Right cardiac atrium (tissue), 5 donors: ENCODE measurements at places on chromosomes 1 and 21. TPM values are rescaled to one million over a fixed set of nuclear protein-coding genes. Genes with fewer than 3 reads are reported as not detected.

ADAM30 gene
- not detected for total RNA-seq

CERS2 gene
- 110 TPM for total RNA-seq

TSPAN1 gene
- total RNA-seq, result 1.3 TPM

CD247 gene
- 1.5 TPM for total RNA-seq

GNL2 gene
- 22.2 TPM for total RNA-seq

MAP10 gene
- 4.3 TPM for total RNA-seq

TNFRSF8 gene
- total RNA-seq, result 4.3 TPM

DMRTA2 gene
- total RNA-seq, result not detected

CATSPERE gene
- 0.63 TPM for total RNA-seq

TSPEAR gene
- total RNA-seq, result 1.4 TPM

TPTE gene
- total RNA-seq, result not detected

DNA sequence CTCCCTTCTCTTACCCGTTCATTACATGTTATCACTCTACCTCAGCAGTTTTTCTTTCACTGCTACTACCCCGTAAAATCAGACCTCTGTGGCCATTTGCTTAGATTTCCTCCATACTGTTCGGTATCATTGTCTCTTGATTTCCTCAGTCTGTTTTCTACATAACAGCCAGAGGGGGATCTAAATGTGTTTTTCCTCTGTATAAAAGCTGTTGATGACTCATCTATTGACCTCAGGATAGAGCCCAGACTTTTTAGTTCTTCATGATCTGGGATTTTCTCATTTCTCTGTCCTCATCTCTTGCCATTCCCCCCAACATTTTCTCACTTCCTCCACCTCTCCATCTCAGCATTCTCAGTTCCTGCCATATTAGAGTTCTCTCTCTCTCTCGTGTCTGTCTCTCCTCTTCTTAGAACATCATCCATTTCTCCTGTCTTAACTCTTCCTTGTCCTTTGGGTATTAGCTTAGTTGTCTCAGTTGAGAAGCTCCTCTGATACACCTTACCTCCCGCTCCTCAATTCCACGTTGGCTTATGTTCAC is 10.5 kb downstream of the OTUD3 start:
- no peak for DNase-seq

DNA sequence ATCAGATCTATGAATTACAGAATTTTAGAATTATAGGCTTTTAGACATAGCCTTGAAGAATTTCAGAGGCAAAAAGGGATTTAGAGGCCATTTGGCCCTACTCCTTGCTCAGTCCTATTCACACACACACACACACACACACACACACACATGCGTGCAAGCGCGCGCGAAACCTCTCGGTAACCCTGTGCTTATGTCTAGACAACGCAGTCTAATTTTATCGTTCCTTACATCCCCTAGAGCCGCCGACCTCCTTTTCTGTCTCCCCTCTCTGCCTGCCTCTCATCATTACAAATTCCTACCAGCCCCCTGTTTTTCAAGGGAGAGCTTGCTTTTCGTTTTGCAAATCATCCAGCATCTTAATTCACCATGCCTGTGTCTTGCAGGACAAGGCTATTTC is 252.1 kb downstream of the FOXD2 start:
- DNase-seq, result no peak

- DNase-seq, result no peak
Measured at GRCh38 chr1:61993331-61993961, 201.2 kb upstream of the L1TD1 start.

DNA sequence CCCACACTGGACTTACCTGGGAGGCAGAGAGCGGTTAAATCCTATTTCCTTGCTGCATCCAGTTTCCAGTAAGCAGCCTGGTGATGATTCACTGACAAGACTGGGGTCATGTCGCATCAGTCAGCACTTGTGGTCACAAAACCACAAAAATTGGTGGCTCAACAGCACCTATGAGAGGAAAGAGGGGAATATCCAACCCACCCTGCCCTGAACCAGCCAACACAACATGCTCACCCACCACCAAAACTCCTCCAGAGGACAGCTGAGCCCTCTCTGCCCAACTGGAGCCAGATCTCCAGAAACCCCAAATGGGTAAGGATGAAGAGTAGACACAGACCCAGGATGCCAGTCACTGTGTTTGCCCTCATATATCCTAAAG is 64.0 kb downstream of the CD46 start:
- no peak for DNase-seq

- no peak for DNase-seq
Measured at GRCh38 chr1:241695246-241696171, 43.4 kb downstream of the WDR64 start.

GRCh38 chr1:86470859-86471258 is 2.1 kb downstream of the CLCA1 start:
- no peak for DNase-seq

- no peak for DNase-seq
Measured at GRCh38 chr1:185074307-185074706, 28.9 kb downstream of the RNF2 start.

DNA sequence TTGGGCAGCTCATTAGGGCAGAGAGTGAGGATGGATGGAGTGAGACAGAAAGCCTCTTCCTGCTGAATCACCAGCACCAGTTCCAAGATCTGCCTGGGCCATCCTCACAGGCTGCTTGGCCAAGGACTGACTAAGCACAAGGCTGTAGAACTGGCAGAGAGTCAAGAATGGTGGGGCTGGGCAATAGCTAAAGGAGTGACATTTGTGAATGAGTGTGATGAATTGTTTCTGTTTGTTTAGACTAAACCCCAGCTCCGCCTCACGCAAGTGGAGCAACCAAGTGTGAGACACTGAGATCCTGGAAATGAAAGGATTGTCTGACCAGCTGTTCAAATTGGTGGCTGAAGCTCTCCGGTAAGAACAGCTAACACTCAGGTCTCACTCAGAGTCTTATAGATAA is 38.6 kb downstream of the BRINP2 start:
- peak; percentile 76 for DNase-seq

- peak; percentile 42 for DNase-seq
Measured at GRCh38 chr1:109784551-109785252, 21.0 kb upstream of the EPS8L3 start.

- DNase-seq, result no peak
Measured at GRCh38 chr1:30353637-30354036, 369.7 kb downstream of the MATN1 start.

GRCh38 chr1:98821379-98821778 is 159.9 kb downstream of the SNX7 start:
- DNase-seq, result no peak
